NCI-H1930 (cell line): ENCODE measurements at places on chromosomes 12 and 14.
A peak's percentile ranks its signal among the peaks of the same experiment; 100 is the strongest.

GRCh38 chr14:94773655-94774343, 3.9 kb upstream of the GSC start:
- no peak for DNase-seq

DNA sequence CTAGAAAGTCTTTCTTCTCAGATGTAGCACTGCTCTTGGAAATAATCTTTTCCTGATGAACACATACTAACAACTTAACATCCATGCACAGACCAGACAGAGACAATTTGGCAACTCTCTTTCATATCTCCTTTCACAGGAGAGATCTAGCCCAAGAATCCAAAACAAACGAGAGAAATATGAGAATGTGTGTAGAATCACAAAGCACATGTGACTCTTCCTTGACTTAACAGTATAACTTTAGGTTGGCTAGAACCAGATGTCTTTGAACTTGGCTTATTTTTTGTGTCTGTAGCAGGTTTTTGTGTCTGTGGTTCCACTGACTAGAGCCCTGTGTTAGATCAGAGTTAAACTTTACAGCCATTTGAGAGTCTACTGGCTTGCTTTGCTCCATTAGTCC, 114.2 kb downstream of the STXBP6 start:
- DNase-seq = no peak

GRCh38 chr14:49892636-49893308, at the start of gene ARF6:
Gene ARF6 (plus strand): TSS chr14:49893082. CDS start chr14:49893737, 655 bp downstream.
- peak; percentile 98 for DNase-seq

DNA sequence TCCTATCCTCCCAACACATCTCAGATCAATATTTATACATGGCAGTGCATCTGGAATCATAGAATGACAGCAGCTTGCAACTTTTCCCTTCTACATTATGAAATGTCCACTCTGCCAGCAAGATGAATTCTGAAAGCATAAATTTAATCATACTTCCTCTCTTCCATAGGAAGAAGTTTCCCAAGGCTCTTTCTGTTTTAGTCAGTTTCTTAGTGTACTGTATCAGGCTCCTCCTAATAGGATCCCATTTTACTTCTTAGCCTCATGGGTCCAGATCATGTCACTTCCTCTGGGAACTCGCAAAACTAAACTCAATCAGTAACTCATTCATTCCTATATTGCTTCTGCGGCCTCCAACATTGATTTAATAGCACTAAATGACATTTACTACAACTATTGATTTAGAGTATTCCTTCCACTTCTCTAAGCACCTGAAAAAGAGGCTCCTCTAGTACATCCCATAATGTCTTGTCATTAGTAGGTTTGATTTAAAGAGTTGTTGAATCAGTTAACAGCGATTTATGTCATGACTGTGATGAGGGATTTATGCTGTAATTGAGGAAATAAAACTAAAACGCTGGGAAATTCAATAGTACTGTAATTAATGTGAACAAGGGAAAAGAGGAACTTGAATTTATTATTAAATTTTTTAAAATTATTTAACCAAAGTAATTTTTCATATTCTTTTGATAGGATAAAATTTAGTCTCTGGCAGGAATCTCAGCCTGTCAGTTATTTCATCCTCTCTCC, 4.0 kb downstream of the CLEC1A start:
- DNase-seq = no peak

- DNase-seq = no peak
These were observed 94.5 kb downstream of the MYRFL start for GRCh38 chr12:69919495-69919894.

GRCh38 chr14:94074534-94074933, 6.5 kb downstream of the DDX24 start:
- no peak for DNase-seq

- no peak for DNase-seq
These were observed 9.1 kb upstream of the PCED1B start for GRCh38 chr12:47070310-47070709.

DNA sequence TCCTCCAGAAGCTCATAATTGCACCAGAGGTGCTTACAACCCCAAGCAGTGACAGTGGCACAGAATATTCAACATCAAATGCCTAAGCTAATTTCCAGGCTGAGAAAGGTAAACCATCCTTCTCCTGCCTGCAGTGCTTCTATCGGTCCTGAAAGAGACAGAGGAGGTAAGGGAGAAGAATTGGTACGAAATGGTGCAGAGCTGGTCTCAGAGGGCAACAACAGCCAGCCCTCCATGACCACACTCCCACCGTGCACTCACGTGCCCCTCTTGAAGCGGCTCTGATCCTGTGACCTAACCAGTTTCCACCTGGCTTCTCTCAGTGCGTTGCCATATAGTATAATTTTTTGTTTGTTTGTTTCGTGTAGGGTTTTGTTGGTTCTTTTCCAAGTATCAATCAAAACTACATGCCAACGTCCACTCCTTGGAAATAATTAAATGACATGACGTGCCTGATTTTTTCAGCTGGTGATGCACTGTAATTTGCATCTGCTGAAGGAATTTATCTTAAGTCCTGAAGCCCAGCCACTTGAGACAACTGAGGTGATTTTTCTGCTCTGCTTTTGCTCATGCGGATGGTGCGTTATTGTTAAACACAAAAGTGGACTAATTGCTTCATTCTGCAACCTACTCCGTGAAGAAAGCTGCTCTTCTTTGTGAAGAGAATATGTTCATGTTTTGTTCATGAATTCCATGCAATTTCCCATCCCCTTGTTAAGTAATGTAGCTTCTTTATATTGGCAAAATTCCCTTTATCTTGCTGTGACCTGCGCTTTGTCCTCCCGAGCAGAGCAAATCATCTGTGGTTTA, 1.3 kb upstream of the ATP2A2 start:
- no peak for DNase-seq

GRCh38 chr14:21014761-21015190, 10.1 kb downstream of the NDRG2 start:
- DNase-seq = peak; percentile 75

DNA sequence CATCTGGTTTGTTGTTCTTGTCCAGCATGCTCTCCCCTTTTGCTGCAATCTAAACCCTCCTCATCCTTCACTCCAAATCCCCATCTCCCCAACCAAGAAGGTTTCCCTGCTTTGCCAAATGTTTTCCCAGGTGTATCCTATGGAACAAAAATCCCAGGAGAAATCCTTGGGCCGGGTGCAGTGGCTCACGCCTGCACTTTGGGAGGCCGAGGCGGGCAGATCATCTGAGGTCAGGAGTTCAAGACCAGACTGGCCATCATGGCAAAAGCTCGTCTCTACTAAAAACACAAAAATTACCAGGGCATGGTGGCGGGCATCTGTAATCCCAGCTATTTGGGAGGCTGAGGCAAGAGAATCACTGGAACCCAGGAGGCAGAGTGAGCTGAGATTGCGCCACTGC, 5.0 kb downstream of the KSR2 start:
- DNase-seq = no peak

DNA sequence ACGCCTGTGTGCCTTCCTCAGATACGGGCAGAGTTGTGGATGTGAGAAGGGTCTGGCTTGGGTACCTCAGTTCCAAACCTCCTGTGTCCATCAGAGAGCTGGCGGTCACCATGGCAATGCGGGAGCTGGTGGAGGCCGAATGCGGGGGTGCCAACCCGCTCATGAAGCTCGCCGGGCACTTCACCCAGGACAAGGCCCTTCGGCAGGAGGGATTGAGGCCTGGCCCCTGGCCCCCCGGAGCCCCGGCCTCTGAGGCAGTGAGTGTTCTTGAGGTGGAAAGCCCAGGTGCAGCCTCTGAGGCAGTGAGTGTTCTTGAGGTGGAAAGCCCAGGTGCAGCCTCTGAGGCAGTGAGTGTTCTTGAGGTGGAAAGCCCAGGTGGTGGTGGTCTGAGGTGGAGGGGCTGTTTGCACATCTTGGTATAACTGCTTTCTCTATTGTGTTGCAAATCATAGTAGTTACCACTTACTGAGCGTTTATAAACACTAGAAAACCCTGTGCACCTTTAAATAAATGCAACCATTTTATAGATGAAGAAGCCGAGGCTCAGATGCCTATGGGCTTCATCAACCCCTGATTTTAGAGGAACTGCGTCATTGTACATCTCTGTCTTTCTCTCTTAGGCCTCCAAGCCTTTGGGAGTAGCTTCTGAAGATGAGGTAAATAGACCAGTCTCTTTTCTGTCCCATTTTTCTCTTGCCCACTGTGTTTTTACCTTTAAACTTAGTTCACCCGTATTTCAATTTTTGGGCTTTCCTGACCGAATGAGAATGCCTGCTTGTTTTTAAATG, 976 bp downstream of the PEX5 start:
- peak; percentile 19 for DNase-seq

DNA sequence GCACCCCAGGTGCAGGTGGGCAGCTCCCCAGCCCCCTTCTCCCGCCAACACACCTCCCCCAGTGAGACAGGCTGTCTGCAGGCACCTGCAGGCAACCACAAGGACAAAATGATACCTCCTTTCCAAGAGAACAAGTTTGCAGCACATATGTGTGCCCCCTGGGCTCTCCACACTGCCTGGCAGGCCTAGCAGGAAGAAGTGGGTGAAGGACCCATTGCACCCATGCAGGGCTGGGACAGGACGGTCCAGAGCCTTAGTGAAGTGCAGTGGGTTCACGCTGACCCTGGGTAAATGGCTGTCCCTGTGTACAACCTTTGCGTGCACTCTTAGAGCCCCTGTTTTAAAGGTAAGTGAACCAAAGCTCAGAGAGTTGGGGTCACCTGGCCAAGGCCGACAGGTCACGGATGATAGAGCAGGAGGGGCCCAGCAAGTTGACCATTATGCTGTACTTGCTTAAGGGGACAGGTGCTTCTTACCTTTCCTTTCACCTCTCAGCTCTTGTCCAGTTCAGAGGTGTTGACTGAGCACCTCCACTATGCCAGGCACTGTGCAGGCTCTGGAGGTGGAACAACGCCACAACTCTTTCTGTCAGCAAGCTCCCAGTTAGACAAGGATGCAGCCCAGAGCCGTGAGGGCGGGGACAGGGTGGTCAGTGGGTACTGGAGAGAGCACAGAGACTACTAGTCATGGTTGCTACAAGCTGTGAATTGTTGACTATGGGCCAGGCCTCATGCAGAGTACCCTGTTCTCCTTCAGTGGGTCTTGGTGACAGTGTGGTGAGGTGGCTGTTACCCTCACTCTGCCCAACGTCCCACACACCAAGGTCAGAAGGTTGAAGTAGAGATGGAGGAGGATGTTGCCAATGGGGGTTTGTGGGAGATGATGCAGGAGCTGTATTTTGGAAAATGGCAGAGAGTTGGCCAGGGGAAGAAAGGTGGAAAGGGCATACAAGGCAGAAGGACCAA, 125.9 kb downstream of the PAPOLA start:
- no peak for DNase-seq
